ENCODE measurements at places on chromosomes 13 and 19.
A peak's percentile ranks its signal among the peaks of the same experiment; 100 is the strongest.

- DNase-seq = no peak
These were observed 16.3 kb downstream of the DPP9 start for GRCh38 chr19:4707322-4707721.

- DNase-seq = no peak
These were observed 11.9 kb downstream of the GAS6 start for GRCh38 chr13:113851826-113852535.

GRCh38 chr19:41955521-41955920 lies 3.6 kb downstream of the RABAC1 start:
- DNase-seq = no peak

GRCh38 chr13:113863524-113864272 lies at the start of gene GAS6:
Gene GAS6, minus strand, starts transcription at chr13:113864076. Its CDS starts 156 bp downstream, at chr13:113863920.
- peak; percentile 45 for DNase-seq

GRCh38 chr13:83008212-83008929 lies 873.9 kb downstream of the SLITRK1 start:
- no peak for DNase-seq

GRCh38 chr13:75146436-75146835 lies 335.5 kb downstream of the TBC1D4 start:
- DNase-seq = no peak

GRCh38 chr13:98564204-98564603 lies 12.7 kb downstream of the STK24 start:
- no peak for DNase-seq

- no peak for DNase-seq
These were observed 19.4 kb downstream of the NKPD1 start for GRCh38 chr19:45141203-45141900.

DNA sequence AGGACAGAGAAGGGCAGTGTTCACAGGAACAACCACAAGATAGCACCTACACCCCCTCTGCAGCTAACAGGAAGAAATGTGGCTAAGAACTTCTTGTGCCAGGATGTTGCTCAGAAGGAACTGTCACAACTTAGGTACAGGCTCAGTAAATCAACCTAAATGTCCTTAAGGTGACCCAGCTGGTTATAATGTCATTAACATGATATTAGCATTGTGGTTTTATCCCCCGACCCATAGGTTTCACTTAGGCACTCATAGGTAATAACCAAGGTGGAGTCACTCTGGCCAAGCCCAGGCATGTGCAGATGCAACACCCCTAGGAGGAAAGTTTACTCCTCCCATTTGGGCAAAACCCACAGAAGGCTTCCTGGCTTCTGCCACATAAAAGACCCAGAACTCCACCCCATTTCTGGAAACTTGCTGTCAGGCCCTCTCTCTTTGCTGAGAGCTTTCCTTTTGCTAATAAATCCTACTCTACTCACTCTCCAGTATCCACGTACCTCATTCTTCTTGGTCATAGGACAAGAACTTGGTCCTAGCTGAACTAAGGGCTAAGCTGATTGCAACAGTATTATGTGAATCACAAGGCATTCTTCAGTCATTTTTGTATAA lies 951.3 kb downstream of the SLITRK5 start:
- DNase-seq = no peak

DNA sequence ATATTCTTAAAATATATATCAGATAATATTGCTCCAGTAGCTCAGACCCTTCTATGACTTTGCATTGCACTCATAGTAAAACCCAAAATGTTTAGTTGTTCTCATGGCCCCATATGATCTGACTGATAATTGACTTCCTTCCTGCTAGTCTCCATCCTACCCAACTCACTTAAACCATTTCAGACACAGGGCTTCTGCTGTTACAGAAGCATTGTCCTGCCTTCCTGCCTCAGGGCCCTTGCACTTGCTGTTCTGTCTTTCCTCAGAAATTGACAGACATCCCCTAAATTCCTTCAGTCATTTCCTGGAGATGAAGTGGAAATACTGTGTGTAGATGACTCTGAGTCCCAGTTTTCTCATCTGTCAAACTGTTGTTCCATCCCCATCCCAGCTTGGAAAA lies 19.7 kb downstream of the FBXL12 start:
- DNase-seq = no peak

- DNase-seq = no peak
These were observed 225.3 kb downstream of the SPRY2 start for GRCh38 chr13:80115616-80116015.

- no peak for DNase-seq
These were observed 184.8 kb downstream of the TEX29 start for GRCh38 chr13:111505175-111505777.

DNA sequence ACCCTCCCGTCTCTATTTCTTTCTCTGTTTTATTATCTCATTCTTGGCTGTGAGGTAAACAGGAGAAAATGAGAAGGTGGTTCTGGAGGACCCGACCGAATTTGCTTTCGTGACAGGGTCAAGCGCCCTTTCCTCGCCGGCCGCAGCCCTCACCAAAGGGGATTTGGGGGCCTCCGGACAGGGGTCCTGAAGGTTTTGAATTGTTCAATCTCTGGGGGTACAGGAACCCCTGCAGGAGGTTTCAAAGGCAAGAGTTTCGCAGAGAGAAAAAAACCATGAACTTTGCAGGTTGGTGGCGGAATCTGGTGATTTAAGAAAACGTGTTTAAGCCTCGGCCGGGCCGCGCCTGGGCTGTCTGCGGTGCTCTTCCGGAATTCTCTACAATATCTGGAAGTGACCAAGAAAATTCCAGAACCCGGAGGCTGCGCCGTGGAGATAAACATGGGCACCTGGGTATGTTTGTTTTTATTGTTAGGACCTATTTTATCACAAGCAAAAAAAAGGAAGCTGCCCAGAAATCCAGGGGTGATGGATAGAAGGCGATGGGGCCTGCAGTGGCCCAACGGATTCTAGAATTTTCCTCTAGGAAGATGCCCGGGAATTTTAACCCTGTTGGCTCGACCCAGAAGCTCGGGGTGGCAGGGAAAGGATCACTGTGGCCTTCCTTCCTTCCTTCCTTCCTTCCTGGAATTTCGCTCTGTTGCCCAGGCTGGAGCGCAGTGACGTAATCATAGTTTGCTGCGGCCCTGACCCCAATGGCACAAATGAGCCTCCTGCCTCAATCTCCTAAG lies 14.2 kb upstream of the PTBP1 start:
- DNase-seq = no peak

DNA sequence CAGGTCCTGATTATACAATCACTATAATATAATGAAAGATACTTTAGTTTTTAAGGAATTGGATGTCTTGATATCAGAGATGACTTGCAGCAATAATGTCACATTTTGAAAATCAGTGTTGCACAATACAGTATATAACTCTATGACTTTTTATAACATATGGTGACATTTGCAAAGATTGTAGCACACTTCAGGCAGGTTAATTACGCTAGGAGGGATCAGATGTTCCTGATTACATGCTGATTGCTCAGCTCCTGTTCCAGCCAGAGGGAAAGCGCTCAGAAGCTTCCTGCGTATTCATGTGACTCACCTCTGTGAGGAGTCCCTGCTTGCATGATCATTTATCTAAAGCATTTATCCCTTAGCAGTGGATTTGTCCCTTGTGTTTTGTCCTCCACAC lies 265.6 kb downstream of the GPC5 start:
- peak; percentile 38 for DNase-seq

- peak; percentile 49 for DNase-seq
These were observed 45.1 kb downstream of the TMEM255B start for GRCh38 chr13:113804017-113804702.

DNA sequence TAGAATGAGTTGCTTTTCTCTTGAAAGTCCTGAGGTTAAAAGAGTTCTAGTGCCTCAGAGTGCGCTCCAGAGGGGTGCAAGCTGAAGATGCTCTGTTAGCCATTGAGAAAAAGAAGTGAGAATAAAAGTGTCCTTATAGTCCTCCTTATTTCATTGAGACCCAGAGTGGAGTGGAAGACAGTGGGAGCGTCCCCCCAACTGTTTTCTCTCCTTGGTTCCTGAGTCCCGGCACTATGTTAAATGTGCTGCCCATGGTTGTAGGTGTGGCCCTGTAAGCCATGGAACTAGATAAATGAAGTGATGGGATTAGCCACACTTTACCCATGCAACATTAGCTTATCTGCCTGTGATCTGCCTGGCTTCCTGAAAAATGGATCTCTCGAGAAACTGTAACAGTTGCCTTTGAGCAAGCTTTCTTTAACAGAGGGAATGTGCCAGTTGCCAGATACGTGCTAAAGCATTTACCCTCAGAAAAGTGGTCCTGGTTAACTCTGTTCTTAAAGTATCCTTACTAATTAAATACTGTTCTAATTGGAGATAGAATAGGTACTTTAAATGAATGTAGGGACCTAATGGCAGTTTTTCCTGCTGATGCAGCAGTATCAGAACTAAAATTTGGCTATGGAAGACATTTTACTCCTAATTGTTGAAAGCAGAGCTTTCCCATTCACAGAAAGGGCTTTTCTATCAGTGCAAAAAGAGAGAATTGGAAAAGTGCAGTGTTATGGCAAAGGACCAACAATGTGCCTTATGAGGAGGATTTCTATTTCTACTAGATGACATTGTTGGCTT lies 21.4 kb upstream of the PSG9 start:
- DNase-seq = peak; percentile 4

- DNase-seq = peak; percentile 14
These were observed 263.3 kb downstream of the SLITRK1 start for GRCh38 chr13:83618966-83619365.

GRCh38 chr13:97295283-97296182 lies 73.4 kb downstream of the MBNL2 start:
- DNase-seq = peak; percentile 89

- no peak for DNase-seq
These were observed 56.8 kb downstream of the POLR1D start for GRCh38 chr13:27678306-27679040.

DNA sequence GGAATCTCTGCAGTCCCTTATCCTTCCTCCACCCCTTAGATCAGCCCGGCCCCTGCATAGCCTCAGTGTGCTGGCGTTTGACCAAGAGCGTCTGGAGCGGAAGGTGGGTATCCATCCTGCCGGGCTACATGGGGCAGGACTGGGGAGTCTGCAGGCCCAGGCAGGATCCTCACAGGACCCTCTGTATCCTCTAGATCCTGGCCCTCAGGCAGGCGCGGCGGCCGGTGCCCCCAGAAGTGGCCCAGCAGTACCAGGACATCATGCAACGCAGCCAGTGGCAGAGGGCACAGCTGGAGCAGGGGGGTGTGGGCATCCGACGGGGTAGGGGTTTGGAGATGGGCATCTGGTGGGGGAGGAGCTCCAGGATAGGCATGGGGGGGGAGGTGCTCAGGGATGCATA lies 8.9 kb downstream of the PODNL1 start:
- DNase-seq = no peak

GRCh38 chr19:41920882-41921576 lies 7.2 kb downstream of the ERFL start:
- DNase-seq = no peak

GRCh38 chr13:106709522-106709921 lies 141.6 kb upstream of the ARGLU1 start:
- no peak for DNase-seq

DNA sequence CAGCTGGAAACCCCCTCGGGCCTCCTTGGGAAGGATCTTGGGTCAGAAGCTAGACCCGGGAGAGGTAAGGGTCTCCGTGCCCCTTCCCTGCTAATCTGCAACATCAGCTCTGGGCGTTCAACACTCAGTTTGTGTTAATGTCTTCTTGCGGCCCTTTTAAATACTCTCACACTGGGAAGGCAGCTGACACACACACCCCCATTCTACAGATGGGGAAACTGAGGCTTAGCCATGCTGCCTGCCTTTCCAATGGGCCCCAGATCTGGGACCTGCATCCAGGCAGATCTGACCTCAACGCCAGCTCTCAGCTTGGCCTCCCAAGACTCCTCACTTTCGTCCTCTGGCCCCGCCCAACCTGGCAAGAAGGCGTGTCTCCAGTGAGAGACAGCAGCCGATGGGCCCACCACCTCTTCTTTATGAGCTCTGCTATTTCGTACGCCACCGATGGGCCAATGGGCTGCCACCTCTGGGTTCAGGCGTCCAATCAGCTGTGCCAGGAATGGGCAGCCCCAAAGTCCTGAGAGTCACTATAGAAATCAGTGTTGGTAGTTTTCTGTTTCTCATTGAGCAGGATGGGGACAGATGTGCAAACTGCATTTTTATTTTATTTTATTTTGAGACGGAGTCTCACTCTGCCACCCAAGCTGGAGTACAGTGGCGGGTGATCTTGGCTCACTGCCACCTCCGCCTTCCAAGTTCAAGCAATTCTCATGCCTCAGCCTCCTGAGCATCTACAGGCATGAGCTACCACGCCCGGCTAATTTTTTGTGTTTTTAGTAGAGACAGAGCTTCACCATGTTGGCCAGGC lies 43.8 kb downstream of the DNM2 start:
- no peak for DNase-seq

GRCh38 chr19:46082728-46083050 lies 41.8 kb downstream of the IGFL3 start:
- peak; percentile 55 for DNase-seq

DNA sequence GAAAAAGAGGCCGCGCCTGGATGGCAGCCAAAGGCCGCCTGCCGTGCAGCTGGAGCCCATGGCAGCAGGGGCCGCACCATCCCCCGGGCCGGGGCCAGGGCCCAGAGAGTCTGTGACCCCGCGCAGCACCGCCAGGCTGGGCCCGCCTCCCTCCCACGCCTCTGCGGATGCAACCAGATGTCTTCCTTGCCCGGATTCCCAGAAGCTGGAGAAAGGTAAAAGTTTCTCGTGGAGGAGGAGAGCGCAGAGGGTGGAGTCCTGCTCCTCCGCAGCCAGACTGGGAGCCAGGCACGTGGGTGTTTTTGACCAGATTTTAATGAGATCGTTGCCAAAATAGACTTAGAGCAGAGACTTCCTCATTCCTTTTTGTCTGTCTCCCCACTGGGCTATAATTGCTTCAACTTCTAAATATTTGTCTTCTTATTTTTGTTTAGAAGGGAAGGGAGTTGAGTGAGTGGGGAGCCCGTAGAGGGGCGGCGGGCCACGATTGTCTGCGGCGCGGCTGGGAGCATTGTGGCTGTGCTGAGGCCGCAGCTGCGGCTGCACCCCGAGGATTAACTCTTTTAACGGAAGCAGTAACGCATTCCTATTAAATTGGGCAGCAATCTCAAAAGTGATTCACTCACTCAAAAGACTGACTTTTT lies 22.8 kb upstream of the NDUFS7 start:
- peak; percentile 88 for DNase-seq

- no peak for DNase-seq
These were observed 303.9 kb downstream of the FOXO1 start for GRCh38 chr13:40362502-40362901.

- no peak for DNase-seq
These were observed 1.9 kb downstream of the NFKBIB start for GRCh38 chr19:38901683-38902082.

- peak; percentile 79 for DNase-seq
These were observed 141.0 kb downstream of the POSTN start for GRCh38 chr13:37457612-37458011.

DNA sequence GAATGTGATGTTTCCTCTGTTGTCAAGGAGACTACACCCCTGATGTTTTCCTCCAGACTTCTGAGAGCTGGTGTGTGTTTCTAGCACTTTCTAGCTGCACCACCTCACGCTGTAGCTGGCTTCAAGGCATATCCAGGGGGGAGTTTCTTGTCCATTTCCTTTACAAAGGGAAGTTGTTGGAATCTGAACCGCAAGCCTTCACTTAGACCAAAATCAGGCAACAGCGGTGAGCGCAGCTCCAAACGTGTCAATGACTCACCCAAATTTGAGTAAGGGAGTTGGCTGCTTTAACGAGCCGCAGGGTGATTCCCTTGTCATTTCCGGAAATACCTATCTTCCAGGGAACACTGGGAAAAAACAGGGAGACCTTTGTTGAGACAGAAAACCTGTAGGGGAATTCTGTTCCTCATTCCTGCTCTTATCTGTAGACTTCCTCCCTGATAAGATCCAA lies 2.5 kb downstream of the LDLR start:
- peak; percentile 94 for DNase-seq

- no peak for DNase-seq
These were observed 27.4 kb downstream of the CEBPA start for GRCh38 chr19:33274663-33275558.

- DNase-seq = no peak
These were observed 41.3 kb upstream of the SLC7A9 start for GRCh38 chr19:32910874-32911273.

All from fibroblast of skin of abdomen (primary cell).